ENCODE measurements at places on chromosomes 4 and X. TPM values are rescaled to one million over a fixed set of nuclear protein-coding genes. Genes with fewer than 3 reads are reported as not detected.

Gene MAGEH1
- 65.8 TPM for polyA plus RNA-seq

GRCh38 chr4:54676658-54677057 is 18.9 kb downstream of the KIT start:
- DNase-seq = no peak

GRCh38 chr4:177975315-177975987 is 533.2 kb upstream of the AGA start:
- DNase-seq = no peak

DNA sequence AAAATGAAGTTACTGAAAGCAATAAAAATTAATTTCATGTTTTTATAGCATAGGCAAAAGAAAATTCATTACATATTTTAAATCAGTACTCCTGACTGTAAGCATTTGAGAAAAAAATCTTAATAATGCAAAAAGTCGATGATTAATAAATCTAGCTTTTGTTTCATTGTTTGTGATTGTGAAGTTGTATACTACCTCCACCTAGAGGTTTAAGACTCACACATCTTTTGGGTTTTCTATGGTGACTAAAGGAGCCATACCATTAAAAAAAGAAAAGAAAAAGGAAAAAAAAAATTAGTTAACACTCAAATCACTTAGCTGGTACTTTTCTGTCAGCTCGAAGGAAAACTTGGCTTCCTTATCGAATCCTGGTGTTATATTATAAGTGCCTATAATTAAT is 2.0 kb downstream of the GABRA2 start:
- DNase-seq = no peak

Gene MMGT1
- 25.2 TPM for polyA plus RNA-seq

- DNase-seq = no peak
Measured at GRCh38 chrX:74382613-74383012, 38.7 kb upstream of the SLC16A2 start.

Gene CXCR3
- polyA plus RNA-seq = 0.37 TPM

DNA sequence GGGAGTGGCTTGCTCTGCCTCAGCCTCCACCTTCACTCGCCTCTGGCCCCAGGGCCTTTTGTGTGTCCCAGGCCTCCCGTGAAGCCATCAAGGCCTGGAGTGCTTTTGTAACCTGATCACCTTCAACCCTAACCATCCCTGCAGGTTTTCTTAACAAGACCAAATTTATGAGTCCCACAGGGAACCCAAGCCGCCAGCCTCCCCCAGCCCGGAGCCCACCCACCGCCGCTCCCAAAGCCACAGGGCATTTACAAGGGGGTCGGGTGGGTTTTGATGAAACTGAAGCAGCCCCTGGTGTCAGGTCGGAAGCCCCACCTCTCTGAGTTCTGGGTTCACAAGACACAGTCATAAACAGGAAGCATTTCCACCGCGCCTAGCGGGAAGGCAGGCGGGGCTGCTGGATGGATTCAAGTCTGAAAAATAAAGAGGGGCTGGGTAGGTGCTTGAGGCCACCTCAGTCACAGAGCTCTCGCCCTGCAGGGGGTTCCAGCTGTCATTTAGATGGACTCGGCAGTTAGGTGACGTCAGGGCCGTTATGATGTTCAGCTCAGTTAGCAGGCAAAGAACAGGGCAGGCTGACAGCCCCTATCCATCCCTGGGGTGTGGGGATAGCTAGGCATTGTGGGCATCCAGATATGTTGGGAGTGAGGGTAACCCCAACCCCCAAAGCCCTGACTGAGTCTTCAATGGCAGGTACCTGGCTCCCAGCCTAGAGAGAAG is 128.5 kb downstream of the BCOR start:
- peak; percentile 18 for DNase-seq

Gene TCEAL5
- 1.8 TPM for polyA plus RNA-seq

Gene NLGN4X
- polyA plus RNA-seq = 1.9 TPM

- no peak for DNase-seq
Measured at GRCh38 chr4:25466966-25467697, 90.1 kb downstream of the ANAPC4 start.

GRCh38 chrX:41734530-41734929 is 10.5 kb downstream of the GPR82 start:
- DNase-seq = no peak

Gene FSTL5
- polyA plus RNA-seq = 0.33 TPM

Gene EFHC2
- polyA plus RNA-seq = 5.7 TPM

Gene TKTL2
- polyA plus RNA-seq = not detected

Gene ARMCX4
- 34.8 TPM for polyA plus RNA-seq

Gene SRPK3
- 14.2 TPM for polyA plus RNA-seq

DNA sequence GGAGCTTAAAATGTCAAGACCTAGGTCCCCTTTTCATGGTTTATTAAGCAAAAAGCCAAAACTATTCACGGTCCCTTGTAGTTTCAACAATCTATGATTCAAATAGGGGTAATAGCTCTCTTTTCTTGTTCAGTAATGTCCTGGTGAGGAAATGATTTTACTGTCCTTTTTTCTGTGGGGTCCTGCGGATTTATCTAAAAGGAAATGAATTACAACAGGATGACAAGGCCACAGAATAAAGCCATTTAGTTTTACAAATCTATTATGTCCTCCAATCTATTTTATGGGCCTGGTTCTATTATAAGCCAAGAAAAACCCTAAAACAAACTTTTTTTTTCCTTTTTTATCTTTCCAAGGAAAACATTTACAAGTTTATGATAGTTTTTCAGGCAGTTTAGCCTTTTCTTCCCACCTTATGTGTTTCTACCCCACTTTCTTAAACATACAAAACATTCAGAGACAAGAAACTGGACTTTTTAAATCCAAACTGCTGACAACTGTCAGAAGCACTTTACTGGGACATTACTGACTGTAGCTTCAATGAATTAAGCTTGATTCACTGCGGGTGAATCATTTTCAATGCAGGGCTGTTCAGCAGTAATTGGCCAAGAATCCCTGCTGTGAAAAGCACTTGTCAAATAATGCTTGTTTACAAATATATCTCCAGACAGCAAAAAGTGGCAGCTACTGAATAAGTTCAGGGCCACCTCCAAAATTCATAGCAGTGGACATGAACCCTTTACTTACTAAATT is 4.3 kb downstream of the EPHA5 start:
- DNase-seq = no peak

Gene ZNF185
- polyA plus RNA-seq = 20.4 TPM

DNA sequence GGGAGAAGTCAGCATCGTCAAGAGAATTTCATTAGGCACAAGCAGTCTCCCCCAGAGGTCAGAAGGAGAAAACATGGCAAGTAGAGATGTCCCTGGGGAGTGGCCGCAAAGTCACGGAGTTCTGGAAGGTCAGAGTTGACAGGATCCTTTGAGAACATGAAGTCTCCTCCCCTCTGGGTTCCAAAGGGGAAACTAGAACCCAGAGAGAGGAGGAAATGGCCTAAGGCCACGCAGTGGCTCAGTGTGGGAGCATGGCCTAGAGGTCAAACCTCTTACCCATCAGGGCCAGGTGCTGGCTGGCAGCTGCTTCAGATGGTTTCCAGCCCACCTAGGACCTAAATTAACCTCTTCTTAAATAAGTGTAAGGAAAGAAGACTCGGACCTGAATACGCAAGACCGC is 884 bp downstream of the IDH3G start:
- DNase-seq = no peak

Gene TBC1D8B
- 10.8 TPM for polyA plus RNA-seq

Gene LGI2
- polyA plus RNA-seq = 4.8 TPM

GRCh38 chr4:98845960-98846359 is 83.0 kb downstream of the EIF4E start:
- DNase-seq = no peak

DNA sequence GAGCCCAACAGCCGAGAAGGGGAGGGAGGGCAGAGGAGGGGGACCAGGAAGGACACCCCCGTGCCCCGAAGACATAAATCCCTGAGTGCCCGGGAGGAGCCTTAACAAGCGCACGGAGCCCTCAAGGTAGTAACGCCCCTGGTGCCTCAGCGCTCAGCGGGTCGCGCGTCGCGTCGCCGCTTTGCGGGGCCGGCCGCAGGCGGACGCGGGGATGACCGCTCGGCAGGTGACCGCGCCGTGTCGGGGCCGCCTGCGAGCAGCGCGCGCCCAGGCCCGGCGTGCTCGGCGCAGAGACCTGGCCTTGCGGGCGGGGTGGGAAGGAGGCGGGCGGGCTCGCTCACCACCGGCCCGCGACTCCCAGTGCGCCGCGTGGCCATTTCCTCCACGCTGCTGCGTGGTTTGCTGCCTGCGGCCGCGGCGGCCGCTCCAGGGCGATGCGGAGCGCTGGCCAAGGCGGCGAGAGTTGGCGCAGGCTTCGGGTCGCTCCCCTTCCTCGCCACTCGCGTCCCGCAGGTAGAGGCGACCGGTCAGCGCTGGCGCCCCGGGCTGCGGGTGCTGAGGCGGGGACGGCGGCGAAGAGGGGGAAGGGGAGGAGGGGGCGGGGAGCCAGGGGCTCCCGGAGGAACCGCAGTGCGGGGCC is 632 bp downstream of the CCSER1 start:
- DNase-seq = peak; percentile 8

GRCh38 chr4:150818661-150819060 is 196.4 kb downstream of the LRBA start:
- DNase-seq = no peak

DNA sequence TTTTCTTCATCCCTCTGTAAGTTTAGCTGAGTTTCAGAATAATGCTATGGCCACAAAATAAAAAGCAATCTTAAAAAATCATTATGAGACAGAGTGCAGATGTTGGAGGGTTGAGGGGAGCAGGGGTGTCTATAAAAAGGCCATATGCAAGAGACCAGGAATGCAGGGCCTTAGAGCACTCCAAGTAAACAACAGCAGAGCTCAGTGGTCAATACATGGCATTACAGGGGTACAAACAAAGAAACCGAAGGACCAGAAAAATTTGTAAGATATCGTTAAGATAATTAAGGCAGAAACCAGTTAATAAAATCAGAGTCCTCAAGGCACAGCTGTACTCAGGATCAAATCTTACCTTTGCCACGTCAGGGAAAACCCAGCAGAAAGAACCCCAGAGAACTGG is 28.4 kb upstream of the NDST3 start:
- DNase-seq = no peak

DNA sequence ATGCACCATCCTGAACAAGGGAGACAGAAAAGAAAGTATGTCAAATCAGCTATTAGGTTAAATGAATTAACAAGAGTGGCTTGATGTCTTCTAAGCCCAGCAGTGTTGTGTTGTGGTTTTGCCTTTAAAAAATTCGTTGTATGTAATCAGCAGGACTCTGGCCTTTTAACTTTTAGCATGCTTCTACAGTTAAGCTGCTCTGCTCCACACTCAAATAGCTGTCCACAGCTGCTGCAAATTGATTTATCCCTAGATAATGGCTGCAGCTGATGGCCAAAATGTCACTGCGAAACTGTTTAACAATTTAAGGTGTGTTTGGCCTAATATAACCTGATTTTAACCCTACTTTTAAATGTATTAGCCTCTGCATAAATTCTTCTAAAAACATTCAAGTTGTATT is 85.8 kb downstream of the CXXC4 start:
- no peak for DNase-seq

GRCh38 chr4:164956766-164957643 is 20.5 kb downstream of the TRIM61 start:
- DNase-seq = peak; percentile 58

GRCh38 chr4:73891739-73892405 is 22.7 kb downstream of the CXCL1 start:
- no peak for DNase-seq

DNA sequence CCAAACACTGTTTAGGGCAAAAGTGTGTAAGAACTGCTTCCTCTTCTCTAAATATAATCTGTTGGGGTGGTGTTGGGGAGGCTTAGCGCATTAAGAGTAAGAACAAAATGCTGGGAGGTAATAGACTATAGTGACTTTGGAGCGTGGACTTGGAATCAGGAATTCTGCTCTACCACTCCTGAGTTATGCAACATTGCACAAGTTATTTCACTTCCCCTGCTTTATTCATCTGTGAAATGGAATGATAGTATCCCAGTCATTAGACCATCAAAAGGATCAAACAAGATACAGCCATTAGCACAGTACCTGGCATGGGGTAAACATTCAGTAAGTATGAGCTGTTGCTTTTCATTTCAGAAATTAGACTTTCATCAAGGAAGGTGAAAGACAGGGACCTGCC is 58.7 kb downstream of the IGFBP7 start:
- no peak for DNase-seq

Gene ITM2A
- polyA plus RNA-seq = 82.6 TPM

DNA sequence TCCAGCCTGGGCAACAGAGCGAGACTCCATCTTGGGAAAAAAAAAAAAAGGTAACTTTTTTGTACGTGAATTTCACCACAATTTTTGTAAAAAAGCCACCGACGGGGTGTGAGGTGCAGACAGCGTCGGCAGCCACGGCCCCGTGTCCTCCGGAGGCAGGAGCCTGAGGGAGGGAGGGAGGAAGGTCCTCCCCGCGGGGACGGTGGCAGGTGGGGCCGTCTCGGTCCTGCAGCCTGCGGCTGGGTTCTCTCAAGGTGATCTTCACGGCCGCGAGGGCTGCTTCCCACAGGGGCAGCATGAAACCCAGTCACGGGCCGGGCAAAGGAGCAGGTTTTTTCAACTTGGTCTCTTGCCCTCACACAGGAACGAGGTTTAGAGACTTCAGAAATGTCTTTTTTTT is 14.0 kb downstream of the PLCXD1 start:
- no peak for DNase-seq

DNA sequence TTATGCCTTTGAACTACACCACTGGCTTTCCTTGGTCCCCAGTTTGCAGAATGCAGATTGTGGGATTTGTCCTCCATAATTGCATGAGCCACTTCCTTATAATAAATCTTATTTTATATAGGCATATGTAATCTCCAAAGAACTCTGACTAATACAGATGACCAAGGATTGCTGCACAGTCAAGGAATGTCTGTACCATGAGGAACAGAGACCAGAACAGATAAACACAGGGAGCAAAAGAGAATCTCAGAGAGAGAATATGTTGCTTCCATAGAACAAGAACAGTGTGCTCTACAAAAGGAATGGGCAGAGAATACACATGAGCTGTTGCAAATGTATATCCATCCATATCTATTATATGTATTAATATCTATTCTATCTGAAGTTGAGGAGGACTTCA is 111.1 kb downstream of the ADRA2C start:
- DNase-seq = no peak

DNA sequence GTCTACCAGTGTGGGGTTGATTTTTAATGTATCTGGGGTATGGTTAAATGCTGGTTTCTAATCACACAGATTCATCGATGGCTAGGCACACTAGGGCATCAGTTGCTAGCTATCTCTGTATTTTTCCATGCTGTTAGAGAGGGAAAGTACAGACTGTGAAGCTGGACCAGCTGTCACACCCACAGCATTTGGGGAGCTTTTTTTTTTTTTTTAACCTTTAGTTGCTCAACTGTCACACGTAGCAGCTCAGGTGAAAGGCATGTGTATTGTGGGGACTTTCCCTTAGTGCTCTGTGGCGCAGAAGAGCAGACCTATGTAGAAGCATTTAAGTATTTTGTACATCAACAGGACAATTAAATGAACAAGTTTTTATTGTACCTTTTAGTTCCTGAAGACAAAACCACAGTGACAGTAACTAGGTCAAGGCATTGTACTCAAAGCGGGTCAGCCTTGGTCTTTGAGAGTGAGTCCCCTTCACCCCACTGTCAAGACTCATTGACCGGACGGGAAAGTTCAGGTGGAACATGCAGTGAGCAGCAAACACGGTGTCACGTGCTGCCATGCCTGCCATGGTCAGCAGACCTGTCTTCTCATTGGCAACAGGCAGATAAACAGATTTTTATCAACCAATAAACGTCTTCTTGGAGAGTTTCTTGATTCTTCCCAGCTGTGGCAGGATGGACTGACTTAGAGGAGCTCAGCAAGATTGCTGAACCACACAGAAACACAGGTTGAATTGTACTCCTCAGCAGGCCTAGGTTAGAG is 65.3 kb downstream of the CASP3 start:
- no peak for DNase-seq

Gene MAGEA12
- polyA plus RNA-seq = not detected

All from right lung (tissue), 10 donors.